ENCODE measurements at places on chromosomes 13 and 19.

- DNase-seq, result no peak
These were observed 321.7 kb downstream of the SUCLA2 start for GRCh38 chr13:47679401-47679800.

DNA sequence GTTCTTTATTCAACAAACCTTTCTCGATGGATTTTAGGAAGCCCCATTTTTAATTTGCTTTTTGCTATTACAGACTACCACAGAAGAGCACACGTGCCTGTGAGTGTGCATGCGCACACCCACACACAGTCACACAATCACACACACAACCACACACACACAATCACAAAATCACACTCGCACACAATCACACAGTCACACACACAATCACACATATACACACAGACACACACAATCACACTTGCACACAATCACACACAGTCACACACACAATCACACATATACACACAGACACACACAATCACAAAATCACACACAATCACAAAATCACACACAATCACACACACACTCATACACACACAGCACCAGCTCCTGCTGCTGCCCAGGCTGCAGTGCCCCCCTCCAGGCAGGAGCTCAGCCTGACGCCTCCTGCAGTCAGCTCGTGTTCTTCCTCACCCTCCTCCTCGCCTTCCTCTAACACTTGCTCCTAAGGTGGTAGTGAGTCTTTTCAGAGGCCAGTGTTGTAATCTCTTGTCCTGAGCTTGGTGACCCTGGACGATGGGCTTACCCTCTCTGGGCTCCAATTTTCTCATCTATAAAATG lies 125.0 kb upstream of the SOX1 start:
- no peak for DNase-seq

- no peak for DNase-seq
These were observed 91.7 kb downstream of the RNASEH2B start for GRCh38 chr13:51001335-51001734.

GRCh38 chr13:69997061-69997460 lies 110.6 kb upstream of the ATXN8OS start:
- no peak for DNase-seq

DNA sequence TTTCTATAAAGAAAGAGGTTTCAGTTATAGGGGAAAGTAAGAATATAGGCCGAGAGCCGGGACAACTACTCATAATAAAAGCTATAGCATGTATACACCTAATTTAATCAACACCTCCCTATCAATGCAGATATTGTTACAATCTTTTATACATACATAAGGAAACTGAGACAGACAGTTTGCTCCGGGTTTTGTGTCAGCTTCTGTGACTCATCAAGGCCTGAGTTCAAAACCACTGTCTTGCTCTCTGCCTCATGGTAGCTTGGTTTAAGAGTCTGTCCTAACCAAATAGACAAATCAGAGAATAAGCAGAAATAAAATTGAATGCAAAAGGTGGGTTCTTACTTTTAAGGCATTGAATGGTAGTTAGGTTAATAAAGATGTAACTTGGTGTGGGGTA lies 222.9 kb downstream of the GGACT start:
- no peak for DNase-seq

GRCh38 chr19:7326105-7326877 lies 22.4 kb upstream of the ARHGEF18 start:
- DNase-seq, result no peak

DNA sequence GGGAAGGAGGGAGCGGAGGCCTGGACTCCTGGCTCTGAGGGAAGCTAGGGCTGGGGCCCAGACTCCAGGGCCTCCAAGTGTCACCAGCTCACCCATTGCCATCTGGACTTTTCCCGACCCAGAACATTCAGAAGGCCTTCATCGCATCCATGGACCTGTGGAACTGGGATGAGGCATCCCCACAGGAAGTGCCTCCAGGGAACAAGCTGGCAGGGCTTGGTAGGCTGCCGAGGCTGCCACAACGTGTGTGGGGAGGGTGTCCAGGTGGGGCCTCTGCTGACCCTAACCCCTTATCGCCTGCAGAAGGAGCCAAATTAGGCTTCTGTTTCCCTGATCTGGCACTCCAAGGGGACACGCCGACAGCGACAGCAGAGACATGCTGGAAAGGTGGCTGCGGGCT lies 767 bp downstream of the ETV2 start:
- no peak for DNase-seq

DNA sequence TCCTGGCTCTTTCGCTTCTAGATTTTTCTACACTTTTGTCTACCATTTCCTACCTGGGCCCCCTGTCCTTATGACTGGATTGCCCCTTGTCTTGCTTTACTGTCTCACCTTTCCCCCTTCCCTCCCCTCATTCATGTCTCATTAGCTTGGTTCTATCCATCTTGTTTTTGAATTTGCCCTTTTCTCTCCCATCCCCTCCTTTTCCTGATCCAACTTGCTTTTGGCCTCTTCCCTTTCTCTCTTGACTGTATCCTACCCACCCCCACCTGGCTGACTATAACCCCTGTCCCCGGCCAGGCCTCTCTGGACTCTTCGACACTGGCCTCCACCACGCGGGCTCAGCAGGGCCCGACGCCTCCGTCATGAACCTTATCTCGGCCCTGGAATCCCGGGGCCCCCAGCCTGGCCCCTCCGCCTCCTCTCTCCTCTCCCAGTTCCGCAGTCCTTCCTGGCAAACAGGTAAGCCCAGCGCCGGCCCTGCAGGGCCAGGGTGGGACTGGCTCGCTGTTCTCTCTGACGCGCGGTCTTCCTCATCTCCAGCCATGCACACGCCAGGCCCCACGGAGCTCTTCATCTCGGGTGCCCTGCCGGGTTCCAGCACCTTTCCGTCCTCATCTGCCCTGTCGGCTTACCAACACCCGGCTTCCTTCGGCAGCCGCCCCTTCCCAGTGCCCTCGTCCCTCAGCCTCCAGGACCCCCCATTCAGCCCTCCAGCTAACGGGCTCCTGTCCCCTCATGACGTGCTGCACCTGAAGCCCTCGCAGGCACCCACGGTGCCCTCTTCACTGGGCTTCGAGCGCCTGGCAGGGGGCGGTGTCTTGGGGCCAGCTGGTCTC lies 3.4 kb downstream of the PRR12 start:
- DNase-seq, result no peak

- DNase-seq, result no peak
These were observed 114.3 kb downstream of the TEX26 start for GRCh38 chr13:31046711-31047279.

Measured in stimulated activated CD4-positive, alpha-beta T cell treated with anti-CD3 and anti-CD28 coated beads, Interleukin-12 subunit alpha, Interleukin-12 subunit beta, amount 100 ng/mL, for 24 hours (primary cell).